ENCODE measurements at places on chromosomes 5 and 9. TPM values are rescaled to one million over a fixed set of nuclear protein-coding genes. Genes with fewer than 3 reads are reported as not detected.

DIRAS2 gene
- not detected for total RNA-seq

ACER2 gene
- total RNA-seq = 2.4 TPM

STPG3 gene
- total RNA-seq = not detected

KCNMB1 gene
- not detected for total RNA-seq

NME5 gene
- not detected for total RNA-seq

DNAJC21 gene
- total RNA-seq = 25.8 TPM

BTNL8 gene
- total RNA-seq = 0.18 TPM

TTC16 gene
- total RNA-seq = not detected

S1PR3 gene
- not detected for total RNA-seq

GABBR2 gene
- total RNA-seq = 1.9 TPM

IRF1 gene
- total RNA-seq = 6.3 TPM

KLF9 gene
- 6.0 TPM for total RNA-seq

DNLZ gene
- 36.6 TPM for total RNA-seq

MIER3 gene
- 7.9 TPM for total RNA-seq

- DNase-seq = no peak
Observed at GRCh38 chr9:30382271-30382670, 2002.2 kb upstream of the ACO1 start.

DNA sequence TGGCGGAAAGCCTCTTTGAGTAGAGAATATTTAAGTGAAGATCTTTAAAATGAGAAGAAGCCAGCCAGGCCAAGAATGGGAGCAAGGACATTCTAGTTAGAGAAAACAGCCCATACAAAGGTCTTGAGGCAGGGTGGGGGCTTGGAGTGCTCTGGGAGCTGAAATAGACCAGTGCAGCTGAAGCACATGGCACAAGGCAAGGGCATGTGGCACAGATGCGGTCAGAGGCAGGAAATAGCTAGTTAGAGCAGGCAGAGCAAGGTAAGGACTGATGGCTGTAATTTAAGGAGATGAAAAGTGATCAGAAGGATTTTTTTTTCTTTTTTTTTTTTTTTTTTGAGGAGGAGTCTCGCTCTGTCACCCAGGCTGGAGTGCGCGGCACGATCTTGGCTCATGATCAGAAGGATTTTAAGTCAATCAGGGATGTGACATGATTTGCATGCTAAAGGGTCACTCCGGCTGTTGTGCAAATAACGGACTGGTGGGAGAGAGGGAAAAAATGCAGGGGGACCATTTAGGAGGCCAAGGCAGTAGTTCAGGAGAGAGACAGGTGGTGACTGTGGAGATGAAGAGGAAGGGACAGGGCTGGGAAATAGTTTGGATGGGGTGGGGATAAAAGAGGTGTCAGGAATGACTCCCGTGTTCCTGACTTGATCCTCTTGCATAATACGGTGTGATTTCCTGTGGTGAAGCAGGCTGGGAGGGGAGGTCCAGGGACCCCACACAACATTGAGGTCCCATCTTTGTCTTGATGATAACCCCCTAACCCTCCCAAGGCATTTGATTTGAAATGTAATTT lies 207.6 kb downstream of the HSPA4 start:
- no peak for DNase-seq

DNA sequence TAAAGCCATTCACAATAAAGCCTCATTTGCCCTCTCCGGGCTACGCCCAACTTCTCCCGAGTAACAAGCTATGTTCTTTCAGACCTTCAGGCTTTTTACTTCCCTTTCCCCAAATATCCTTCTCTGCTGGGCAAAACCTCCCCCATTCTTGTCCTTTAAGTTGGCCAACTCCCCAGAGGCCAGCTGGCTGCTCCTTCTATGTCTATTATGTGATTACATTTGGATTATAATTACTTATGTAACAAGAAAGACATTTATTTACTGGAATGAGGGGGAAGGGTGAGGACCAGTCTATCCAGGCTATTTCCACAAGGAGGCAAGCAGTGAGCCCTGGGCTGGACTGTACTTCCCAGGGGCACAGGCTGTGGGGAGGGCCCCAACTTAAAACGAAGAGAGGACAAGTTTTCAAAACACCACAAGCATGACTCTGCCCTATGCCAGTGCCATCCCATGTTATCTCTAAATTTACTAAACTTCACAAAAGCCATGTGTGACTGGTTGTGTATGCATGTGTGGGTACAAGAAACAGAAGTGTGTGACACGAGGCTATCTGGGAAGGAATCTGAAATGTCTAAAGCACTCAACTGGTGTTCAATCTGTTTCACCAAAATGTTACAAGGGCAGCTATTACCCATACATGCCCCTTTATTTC lies 84.5 kb downstream of the GNAQ start:
- DNase-seq = no peak

GRCh38 chr5:32848681-32849080 lies 137.6 kb downstream of the NPR3 start:
- no peak for DNase-seq

GRCh38 chr5:106759152-106759551 lies 911.6 kb downstream of the EFNA5 start:
- DNase-seq = no peak

DNA sequence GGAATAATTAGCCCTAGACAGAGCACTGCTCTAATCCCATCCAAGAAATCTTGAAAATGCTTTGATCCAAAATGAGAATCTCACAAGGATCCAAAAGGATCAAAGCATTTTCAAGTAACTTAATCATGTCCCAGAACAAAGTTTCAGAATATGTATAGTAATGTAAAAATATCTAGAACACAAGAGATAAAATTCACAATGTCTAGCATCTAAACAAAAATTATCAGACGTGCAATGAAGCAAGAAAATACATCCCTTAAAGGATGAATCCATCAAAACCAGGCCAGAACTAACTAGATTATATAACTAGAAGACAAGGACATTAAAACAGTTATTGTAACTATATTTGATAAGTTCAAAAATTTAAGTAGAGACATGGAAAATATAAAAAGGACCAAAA lies 69.3 kb downstream of the INIP start:
- no peak for DNase-seq

- no peak for DNase-seq
Observed at GRCh38 chr9:122975196-122975595, 34.4 kb downstream of the RABGAP1 start.

GRCh38 chr5:28714907-28715698 lies 1676.7 kb upstream of the CDH9 start:
- no peak for DNase-seq

DNA sequence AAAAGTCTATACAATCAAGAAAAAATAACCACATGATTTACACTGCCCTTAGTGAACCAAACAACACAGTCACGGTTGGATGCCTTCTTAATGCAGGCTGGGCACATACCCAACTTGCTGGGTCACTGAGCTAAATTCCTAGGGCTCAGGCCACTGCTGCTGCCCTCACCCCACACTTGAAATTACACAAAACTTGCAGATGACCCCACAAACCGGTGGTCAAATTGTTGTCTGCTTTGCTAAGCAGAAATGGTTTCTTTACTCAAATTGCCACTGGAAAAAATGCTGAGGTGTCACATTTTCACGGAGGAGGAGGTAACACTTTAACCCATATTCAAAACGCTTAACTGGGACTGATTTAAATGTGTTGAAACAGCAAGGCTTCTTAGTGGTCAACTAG lies 62.4 kb downstream of the HMHB1 start:
- no peak for DNase-seq

DNA sequence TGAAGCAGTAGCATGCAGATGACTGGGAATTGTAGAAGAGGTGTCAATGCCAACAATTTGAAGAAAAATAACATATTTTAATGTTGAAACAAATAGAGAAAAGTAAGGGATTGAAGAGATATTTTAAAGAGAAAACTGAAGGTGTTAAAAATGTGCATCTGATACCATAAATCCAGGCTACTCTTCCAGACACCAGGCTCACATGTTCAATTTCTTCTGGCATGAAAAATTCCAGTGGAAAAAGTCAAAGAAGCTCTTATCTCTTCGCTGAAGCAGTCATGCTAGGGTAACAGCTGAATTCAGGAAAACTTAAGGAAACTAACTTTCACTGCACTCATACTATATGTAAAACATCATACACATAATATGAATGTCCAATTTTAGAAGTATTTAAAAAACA lies 335.0 kb downstream of the PDE4D start:
- no peak for DNase-seq

GRCh38 chr9:91378695-91379127 lies 17.0 kb upstream of the AUH start:
- peak; percentile 34 for DNase-seq

- DNase-seq = no peak
Observed at GRCh38 chr9:104826911-104827310, 63.0 kb downstream of the NIPSNAP3B start.

GRCh38 chr9:107155244-107155817 lies 127.7 kb upstream of the RAD23B start:
- DNase-seq = no peak

DNA sequence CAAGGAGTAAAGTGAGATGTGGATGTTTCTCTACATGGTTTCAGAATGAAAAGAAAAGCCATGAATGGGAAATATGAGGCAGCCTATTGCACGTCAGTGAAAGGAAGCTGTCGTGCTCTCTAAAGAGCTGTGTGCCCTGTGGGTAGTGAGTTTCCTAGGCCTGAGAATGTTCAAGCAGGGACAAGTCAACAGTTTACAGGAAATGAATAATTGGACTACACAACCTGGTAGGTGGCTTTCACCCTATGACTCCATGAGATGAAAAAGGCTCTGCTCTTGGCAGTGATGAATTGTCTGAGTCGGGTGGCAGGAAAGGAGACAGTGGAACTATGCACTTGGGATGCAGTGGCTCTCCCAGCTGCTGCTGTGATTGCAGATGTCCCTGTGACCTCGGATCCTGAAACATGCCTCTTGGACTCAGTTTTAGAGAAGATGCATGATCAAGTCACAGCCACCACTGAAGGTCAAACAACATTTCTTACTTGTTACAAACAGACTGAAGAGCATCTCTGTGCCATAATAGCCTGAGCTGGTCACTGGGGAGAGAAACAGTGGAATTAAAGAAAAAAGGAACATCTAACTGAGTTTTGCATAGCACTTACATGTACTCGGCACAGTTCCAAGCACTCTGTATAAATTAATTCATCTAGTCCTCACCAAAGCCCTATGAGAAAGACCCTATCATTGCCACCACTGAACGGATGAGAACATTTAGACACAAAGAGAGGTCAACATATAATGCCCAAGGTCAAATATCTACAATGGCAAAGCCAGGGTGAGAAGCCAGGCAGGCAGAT lies 293.7 kb downstream of the SPOCK1 start:
- DNase-seq = peak; percentile 64

- no peak for DNase-seq
Observed at GRCh38 chr5:160471761-160472160, 50.1 kb downstream of the PTTG1 start.

DNA sequence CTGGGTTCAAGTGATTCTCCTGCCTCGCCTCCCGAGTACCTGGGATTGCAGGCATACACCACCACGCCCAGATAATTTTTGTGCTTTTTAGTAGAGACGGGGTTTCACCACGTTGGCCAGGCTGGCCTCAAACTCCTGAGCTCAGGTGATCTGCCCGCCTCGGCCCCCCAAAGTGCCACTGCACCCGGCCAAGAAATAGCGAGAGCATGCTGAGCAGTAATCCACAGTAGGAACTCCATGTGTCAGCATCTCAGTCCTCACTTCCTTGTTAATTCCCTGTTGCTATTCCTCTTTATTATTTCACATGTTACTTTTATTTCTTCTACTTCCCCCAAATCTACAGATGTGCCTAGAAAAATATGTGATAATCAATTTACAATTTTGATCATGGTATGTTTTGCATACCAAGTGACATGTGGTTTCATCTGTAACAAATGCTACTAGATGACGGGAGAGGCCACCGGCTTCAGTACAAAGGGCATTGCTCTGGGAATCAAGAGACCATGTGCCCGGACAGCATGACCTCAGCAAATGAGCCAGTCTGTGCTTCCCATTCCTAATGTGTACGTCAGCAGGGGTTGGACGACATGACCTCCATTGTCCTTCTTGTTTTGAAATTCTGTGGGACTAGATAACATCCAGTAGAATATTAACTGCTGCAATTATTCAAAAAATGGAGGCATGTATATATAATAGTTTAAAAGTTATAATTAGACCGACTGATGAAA lies 61.6 kb downstream of the FNBP1 start:
- DNase-seq = no peak

DNA sequence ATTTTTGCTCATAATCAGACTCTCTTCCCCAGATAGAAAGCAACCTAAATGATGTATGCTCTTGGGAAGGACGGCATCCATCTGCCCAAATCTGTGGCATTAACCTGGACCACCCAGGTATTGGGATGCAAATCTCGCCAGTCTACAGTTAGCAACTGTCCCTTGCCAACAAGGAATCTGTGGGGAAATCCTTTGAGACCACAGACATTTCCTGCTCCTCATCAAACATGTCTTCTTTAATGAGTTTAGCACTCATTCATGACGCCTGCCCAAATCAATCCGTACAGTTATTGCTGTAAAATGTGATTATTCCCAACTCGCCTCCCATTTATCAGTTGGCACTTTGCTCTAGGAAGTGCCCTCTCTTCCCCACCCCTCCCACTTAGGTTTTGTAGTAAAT lies 7.8 kb downstream of the ROR2 start:
- DNase-seq = no peak

DNA sequence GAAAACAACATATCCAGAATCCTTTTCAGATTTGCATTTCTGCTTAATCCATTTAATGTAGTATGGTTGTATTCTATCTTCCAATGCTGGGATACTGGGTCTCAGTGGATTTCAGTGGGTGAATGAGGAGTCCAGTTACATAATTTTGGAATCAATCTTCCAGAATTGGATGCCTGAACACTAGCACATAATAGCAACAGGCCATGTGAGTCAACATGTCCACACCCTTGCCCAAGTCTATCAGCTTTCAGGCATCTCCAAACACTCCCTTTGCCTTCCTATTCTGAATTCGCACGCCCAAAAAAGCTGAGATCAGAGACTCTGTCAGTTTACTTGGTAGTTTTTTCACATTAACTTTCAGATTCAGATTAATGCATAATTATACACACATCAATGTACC lies 202.6 kb downstream of the TSSK1B start:
- no peak for DNase-seq

DNA sequence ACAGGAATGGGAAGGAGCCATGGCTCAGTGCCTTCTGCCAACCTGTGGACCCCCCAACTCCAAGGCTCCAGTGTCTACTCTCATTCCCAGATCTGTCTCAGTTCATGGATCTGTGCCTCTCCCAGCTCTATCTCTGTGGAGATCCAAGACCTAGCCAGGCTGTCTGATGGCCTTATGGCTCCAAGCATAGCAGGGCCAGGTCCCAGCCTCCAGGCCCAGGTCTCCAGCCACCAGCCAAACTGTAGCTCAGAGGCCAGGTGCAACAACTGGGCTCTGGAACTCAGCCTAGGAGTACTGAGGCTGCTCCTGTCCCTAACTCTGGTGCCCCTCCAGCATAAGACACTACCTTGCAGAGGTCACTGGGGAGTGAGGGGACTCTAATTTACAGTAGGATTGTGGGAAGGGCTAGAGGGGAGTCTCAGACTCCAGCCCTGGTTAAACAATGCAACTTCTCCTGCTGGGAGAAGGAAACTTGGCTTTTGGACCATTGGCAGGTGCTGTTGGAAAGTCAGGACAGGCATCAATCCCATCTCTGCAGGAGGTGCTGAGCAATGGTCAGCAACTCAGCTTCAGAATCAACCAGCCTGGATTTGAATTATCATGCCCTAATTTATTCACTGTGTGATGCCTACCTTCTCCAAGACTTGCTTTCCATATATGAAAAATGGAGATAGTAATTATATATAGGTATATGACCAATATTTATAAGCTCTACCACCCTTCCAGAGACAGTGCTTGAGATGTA lies 63.0 kb downstream of the PCDH1 start:
- no peak for DNase-seq

GRCh38 chr5:98968056-98968564 lies 39.3 kb upstream of the CHD1 start:
- no peak for DNase-seq

GRCh38 chr5:57446966-57447365 lies 35.6 kb downstream of the ACTBL2 start:
- no peak for DNase-seq

- no peak for DNase-seq
Observed at GRCh38 chr5:100824635-100825034, 78.4 kb downstream of the ST8SIA4 start.

All from HT1080 (cell line).